ENCODE measurements at places on chromosomes 13 and 19.

- DNase-seq, result no peak
These were observed 217.9 kb upstream of the SLITRK5 start for GRCh38 chr13:87453244-87453643.

- no peak for DNase-seq
These were observed 158.4 kb downstream of the MYO16 start for GRCh38 chr13:108787700-108788414.

GRCh38 chr19:14343286-14343685, 38.0 kb upstream of the ADGRE5 start:
- no peak for DNase-seq

GRCh38 chr13:113837560-113838355, 26.1 kb downstream of the GAS6 start:
- no peak for DNase-seq

GRCh38 chr19:29397748-29398147, 128.0 kb upstream of the VSTM2B start:
- no peak for DNase-seq

- DNase-seq, result no peak
These were observed 7.0 kb downstream of the ARMC6 start for GRCh38 chr19:19040417-19040816.

DNA sequence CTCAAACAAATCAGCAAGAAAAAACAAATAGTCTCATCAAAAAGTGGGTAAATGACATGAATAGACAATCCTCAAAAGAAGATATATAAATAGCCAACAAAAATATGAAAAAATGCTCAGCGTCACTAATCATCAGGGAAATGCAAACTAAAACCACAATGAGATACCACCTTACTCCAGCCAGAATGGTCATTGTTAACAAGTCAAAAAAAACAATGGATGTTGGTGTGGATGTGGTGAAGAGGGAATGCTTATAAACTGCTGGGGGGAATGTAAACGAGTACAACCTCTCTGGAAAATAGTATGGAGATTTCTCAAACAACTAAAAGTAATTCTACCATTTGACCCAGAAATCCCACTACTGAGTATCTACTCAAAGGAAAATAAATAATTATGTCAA, 239.2 kb upstream of the RFC3 start:
- no peak for DNase-seq

GRCh38 chr13:113846636-113847318, 17.1 kb downstream of the GAS6 start:
- DNase-seq, result no peak

GRCh38 chr19:35558400-35559280, 4.8 kb downstream of the ATP4A start:
- no peak for DNase-seq

- no peak for DNase-seq
These were observed 205.4 kb downstream of the PDS5B start for GRCh38 chr13:32791545-32792172.

- DNase-seq, result no peak
These were observed 15.5 kb downstream of the MCF2L start for GRCh38 chr13:112984501-112984900.

GRCh38 chr13:44952671-44953070, 36.6 kb downstream of the NUFIP1 start:
- DNase-seq, result no peak

DNA sequence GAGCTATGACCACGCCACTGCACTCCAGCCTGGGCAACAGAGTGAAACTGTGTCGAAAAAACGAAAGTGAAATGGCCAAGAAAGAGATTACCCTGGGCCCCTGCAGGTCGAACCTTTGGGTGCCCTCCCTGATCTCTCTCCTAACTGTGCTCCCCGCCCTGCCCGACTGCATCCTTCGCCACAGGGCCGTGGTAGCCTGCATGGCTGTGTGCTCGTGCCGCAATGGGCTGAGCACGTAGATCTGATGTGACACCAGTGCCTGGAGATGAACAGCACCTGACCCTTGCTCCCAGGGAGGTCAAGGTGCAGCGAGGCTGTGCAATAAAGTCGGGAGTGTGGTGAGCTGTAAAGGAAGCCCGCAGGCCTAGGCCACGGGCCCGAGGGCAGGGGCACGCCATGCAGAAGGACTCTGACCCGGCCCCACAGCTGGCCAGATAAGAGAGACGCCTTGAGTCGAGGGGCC, 60.2 kb downstream of the PEX11G start:
- DNase-seq, result no peak
